ENCODE measurements at places on chromosomes 4 and X. TPM values are rescaled to one million over a fixed set of nuclear protein-coding genes. Genes with fewer than 3 reads are reported as not detected.

Gene FAM120C
- total RNA-seq, result 5.5 TPM

Gene NUDT10
- total RNA-seq, result 2.1 TPM

Gene PF4V1
- total RNA-seq, result 2.6 TPM

Gene SMIM10
- total RNA-seq, result 3.1 TPM

Gene MAGEA2B
- total RNA-seq, result not detected

Gene CT83
- total RNA-seq, result not detected

Gene EFHC2
- 0.83 TPM for total RNA-seq

Gene SOWAHB
- total RNA-seq, result not detected

Gene CSAG3
- not detected for total RNA-seq

Gene SPANXC
- not detected for total RNA-seq

Gene GRIPAP1
- 14.8 TPM for total RNA-seq

Gene PCDH18
- 224 TPM for total RNA-seq

Gene KLHL34
- total RNA-seq, result not detected

Gene IL13RA2
- total RNA-seq, result 16.6 TPM

Gene FOXR2
- not detected for total RNA-seq

Gene CTAG2
- total RNA-seq, result not detected

Gene ANXA3
- total RNA-seq, result 0.83 TPM

Gene SHISA3
- total RNA-seq, result 71.1 TPM

Gene CENPI
- 0.44 TPM for total RNA-seq

Gene GYG2
- total RNA-seq, result 2.5 TPM

Gene H2BW2
- total RNA-seq, result not detected

Gene NIPAL1
- not detected for total RNA-seq

Gene SSX2B
- not detected for total RNA-seq

Gene BTK
- not detected for total RNA-seq

Gene AKAP17A
- 26.1 TPM for total RNA-seq

Gene OPN1MW3
- not detected for total RNA-seq

Gene USP17L12
- total RNA-seq, result not detected

Gene HNRNPD
- total RNA-seq, result 32.8 TPM

Gene MAGEA9B
- not detected for total RNA-seq

Gene ABCD1
- 11.8 TPM for total RNA-seq

Gene TEX13C
- total RNA-seq, result not detected

Gene SAGE1
- total RNA-seq, result not detected

Gene FGFR3
- total RNA-seq, result 0.24 TPM

Gene MAGEA4
- not detected for total RNA-seq

Gene VCX2
- total RNA-seq, result not detected

Gene RIPPLY1
- total RNA-seq, result not detected

Gene FRMD7
- total RNA-seq, result not detected

Gene MANBA
- 31.8 TPM for total RNA-seq

Gene ZNF157
- total RNA-seq, result not detected

Gene TLR10
- total RNA-seq, result not detected

Gene ETNPPL
- total RNA-seq, result not detected

Gene NEUROG2
- total RNA-seq, result not detected

Gene CLIC2
- total RNA-seq, result 5.2 TPM

Gene BEND2
- total RNA-seq, result not detected

Gene SHROOM4
- 3.2 TPM for total RNA-seq

Gene TMEM144
- total RNA-seq, result 6.4 TPM

Gene PRR32
- not detected for total RNA-seq

Gene GATA1
- not detected for total RNA-seq

Gene PCDH10
- total RNA-seq, result 0.05 TPM

Gene EMCN
- 1.4 TPM for total RNA-seq

Gene SLC49A3
- total RNA-seq, result 11.0 TPM

Gene STK32B
- total RNA-seq, result 1.7 TPM

Gene CYBB
- total RNA-seq, result not detected

Gene MAGEA10
- not detected for total RNA-seq

Gene NALF2
- total RNA-seq, result not detected
